ENCODE measurements at places on chromosomes 1 and 21.
A peak's percentile ranks its signal among the peaks of the same experiment; 100 is the strongest.

DNA sequence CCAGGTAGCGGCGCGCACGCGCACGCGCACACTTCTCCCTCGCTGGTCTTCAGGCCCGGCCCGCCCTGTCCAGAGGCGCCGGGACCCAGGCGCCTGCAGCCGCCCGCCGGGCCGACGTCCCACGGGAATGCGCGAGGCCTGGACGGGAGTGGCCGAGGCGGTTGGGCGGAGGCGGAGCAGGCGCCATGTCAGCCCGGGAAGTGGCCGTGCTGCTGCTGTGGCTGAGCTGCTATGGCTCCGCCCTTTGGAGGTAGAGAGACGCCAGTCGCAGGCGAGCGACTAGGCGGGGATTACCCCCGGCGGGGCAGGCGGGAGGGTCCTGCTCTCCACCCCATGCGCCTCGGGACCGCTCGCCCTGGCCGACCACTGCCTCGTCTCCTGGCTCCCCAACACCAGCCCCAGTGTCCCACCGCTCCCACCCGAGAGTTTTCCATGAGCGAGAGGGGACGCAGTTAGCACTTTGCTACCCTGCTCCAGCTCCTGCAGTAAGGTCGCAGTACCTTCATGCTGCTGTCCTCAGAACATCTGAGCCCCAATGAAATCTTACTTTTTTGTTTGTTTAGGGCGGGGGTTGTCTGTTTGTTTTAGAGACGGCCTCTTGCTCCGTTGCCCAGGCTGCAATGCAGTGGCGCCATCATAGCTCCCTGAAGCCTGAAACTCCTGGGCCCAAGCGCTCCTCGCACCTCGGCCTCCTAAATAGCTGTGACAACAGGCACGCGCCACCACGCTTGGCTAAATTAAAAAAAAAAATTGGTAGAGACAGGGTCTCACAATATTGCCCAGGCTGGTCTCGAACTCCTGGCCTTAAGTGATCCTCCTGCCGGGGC, at the start of gene CATSPERE:
CATSPERE (plus strand) TSS at position 29 of the 827 bp plus-strand sequence; CDS start at position 186, 157 bp downstream.
- peak; percentile 83 for DNase-seq

DNA sequence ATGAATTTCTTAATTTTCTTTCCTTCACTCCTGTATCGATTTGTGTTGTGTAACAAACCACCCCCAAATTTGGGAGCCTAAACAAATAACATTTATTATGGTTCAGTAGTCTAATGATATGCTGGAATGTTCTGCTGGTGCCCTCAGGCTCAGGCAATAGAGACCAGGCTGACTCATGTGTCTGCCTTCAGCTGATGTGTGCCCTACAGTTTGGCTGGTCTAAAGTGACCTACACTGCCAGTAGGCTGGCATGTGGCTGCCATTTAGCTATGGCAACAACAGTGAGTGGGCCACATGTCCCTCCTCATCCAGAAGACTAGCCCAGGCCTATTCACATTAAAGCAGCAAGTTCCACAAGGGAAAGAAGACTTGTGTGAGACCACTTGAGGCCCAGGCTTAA, 115.8 kb downstream of the PTPRC start:
- DNase-seq: no peak

GRCh38 chr1:116769561-116769977, 15.3 kb downstream of the CD2 start:
- DNase-seq: no peak

GRCh38 chr1:48558366-48558765, 86.4 kb upstream of the SPATA6 start:
- no peak for DNase-seq

DNA sequence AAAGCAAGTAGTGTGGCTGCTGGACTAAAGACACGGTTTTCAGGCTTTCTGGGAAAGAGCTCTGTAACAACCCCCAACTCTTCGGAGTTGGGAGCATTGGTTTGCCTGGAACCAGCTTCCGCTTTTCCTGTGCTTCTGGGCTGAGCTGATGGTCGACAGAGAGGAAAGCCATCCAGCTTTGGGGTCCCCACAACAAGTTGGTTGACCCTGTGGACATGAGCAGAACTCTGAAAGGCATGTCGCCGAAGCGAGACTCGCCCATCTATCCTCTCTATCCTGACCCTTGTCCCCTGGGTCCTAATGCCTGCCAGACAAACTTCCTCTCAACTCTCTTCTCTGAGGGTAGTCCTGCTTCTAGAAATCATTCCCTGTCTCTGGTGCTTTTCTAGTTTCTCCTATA, 31.9 kb upstream of the FCGR2A start:
- DNase-seq: peak; percentile 56

- DNase-seq: no peak
Observed at GRCh38 chr1:227805606-227806197, 9.8 kb upstream of the PRSS38 start.

DNA sequence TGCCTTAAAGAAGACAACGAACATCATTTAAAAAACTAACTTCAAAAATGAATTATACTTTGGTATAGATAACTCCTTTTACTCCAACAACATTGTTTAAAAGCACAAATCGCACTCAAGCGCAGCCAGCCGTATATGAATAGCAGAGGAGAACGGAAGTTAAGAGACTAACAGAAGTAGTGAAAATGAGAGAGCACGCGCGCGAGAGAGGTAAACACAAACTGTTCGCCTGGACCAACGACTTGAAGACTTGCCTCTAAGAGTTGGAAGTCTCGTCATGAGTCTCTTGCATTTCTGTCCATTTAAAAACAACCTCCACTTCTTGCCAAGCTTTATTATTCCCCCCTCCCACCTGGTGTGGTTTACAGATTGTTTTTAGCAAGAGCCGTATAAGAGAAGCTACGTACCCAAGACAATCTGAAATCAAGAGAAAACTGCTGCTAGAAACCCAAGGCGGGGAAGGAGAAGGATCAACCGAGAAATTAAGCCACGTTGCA, 479 bp downstream of the SELENOF start:
- peak; percentile 24 for DNase-seq

DNA sequence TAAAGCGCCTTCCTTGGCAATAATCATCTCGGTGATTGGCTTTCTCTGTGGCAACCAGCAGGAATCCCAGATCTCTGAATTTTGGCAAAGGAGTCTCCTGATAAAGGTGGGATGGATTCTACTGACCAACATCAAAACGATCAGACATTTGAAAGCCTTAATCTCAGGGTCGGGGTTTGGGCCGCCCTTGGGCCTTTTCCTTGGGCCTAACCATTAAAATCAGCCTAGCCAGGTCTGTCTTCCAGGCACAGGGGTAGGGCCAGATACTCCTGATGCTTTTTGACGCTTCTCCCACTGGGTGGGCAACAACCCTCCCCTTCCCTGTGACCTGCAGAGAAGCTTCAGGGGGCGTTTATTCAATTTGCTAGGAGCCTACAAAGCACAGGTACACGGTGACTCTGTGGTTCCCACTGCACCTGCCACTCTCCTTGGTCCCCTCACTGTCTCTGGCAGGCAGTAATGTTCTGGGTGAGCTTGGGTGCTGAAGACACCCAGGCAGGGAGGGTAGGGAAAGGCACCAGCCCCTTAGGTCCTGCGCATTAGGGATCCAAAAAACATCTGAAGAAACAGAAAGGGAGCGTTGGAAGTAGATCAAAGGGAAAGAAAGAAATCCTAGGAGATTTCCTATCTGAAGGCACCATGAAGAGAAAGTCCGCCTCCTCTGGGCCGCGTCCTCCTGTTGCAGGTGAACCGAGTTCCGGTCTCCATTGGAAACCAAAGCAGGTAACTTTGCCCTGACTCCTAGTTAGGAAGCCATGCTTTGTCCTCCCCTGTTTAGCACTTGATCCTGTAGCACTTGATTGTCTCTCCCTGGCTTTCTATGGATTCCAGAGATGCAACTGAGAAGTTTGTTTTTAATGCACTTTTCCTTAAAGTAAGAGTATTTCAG, 12.3 kb downstream of the RNU1-2 start:
- DNase-seq: no peak

DNA sequence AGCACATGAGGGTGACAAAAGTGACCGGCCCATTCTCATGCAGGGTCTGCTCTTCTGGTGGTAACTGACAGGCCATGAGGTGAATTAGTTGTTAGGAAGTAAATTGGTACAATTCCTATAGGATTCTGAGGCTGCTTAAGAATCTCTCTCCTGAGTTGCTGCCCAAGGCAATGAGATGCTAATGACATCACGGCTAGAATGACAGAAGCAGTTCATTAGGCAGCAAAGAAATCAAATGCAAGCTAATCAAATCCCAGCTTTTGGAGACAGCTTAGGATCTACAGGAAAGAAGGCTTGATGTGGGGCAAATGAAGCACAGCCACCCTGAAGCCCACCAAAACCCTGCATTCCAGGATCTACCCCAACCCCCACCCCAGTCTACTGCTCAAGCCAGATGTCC, 265.2 kb downstream of the ASTN1 start:
- no peak for DNase-seq

DNA sequence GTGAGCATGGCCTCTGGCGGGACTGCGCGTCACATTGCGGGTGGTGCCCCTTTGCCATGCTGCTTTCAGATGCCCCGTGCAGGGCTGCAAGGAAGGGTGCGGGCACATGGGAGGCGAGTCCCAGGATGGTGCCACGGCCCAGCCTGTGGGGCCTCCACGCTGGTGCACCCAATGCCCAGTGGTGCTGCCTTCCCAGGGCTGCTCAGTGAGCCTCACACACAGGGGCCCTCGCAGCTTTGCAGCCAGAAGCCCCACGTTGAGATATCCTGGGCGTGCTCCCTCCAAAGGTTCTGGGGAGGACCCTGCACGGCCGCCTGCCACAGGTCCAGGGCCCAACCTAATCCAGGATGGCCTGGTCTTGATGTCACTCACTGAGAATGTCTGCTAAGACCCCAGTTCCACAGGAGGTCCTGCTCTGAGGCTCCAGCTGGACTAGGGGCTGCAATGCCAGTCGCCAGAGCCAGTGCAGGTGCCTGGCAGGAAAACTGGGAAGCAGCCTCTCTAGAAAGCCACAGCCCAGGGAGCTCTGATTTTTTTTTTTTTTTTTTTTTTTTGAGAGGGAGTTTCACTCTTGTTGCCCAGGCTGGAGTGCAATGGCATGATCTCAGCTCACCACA, 34.1 kb upstream of the PRSS38 start:
- DNase-seq: no peak

- no peak for DNase-seq
Observed at GRCh38 chr1:113536182-113536780, 146.0 kb downstream of the MAGI3 start.

GRCh38 chr1:76037324-76037723, 37.2 kb upstream of the ST6GALNAC3 start:
- DNase-seq: no peak

DNA sequence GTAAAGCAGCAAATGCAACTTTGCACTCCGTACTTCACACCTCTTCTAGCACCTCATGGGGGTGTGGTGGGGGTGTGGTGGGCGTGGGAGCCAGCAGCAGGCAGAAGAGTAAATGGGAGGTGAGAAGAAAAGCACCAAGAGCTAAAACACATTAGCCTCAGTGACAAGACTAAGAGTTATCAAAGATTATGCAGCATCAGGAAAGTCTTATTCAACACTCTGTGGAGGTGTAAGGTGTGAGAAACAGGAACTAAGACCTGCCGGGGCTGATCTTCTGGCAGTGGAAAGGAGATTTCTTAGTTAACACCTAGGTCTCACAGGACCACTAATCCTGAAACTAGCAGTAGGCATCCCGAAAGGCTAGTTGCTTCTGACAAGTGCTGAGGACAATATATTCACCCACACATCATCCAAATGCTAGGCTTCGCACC, 9.9 kb downstream of the TGFBR3 start:
- DNase-seq: no peak

DNA sequence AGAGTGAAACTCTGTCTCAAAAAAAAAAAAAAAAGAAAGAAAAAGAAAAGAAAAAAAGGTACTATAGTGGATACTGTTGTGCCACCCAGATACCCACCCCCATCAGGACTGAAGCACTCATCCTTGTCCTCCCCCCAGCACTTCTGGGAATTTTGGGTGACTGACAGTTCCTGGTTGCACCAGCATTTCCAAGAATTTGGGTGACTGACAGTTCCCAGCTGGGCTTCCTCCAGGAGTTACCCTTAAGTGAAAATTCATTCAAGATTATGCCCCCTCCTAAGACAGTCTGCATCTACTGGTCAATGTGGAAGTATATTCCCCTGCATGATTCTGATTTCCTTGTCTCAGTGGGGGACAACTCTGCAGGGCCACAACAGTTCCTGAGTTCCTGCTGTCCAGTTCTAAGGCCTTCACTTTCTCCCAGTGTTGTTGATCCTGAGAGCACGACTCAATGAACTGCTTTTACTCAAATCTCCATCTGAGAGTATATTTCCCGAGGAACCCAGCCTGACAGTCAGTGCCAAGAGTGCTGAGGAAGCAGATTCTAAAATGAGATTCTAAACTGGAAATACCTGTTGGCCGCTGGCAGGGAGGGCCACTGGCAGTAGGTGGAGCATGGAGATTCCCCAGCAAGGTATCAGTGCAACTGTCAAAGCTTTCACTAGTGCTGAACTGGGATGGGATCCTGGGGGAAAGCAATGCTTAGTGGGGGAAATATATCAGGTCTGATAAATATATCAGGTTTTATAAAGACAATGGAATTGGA, 18.5 kb downstream of the RIIAD1 start:
- no peak for DNase-seq

GRCh38 chr1:37793773-37794371, at the start of gene MANEAL:
TSS of gene MANEAL (plus strand) at chr1:37793847. CDS start at chr1:37794183, 336 bp downstream.
- peak; percentile 15 for DNase-seq

DNA sequence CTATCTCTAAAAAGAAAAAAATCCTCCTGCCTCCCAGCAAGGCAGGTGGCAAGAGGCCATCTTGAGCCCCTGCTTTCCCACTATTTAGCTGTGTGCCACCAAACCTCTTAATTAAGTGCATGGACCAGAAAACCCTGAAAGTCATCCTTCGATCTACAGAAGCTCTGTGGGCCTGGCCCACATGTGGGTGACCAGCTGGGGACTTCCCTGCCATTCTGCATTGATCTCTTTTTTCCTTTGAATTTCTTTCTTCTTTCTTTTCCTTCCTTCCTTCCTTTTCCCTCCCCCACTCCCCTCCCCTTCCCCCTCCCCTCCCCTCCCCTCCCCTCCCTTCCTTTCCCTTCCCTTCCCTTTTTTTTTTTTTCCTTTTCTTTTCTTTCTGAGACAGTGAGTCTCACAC, 38.0 kb downstream of the KIF21B start:
- no peak for DNase-seq

DNA sequence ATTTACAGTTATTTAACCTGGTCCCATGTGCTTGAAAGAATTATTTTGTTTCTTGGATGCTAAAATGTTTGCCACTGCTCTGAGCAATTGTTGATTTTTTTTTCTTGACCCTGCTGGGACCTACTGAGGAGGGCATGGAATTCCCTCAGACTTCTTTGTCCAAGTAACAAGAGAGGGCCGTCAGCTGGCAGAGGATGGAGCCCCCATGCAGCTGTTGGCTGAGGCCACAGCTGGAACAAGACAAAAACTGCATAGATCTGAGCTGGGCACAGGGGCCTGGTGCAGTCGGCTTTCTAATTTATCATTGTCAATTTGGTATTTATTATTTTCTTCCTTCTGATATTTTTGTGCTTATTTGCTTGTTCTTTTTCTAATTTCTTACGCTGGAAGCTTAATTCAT, 39.6 kb upstream of the ABCG1 start:
- DNase-seq: no peak

Measured in SK-MEL-5 (cell line).